ENCODE measurements at places on chromosomes 7 and 10. TPM values are rescaled to one million over a fixed set of nuclear protein-coding genes. Genes with fewer than 3 reads are reported as not detected.

AVL9 gene
- 24.7 TPM for total RNA-seq

PTPRE gene
- 3.1 TPM for total RNA-seq

ECHDC3 gene
- 7.9 TPM for total RNA-seq

FZD1 gene
- 2.6 TPM for total RNA-seq

SEC31B gene
- total RNA-seq, result 1.8 TPM

BRAT1 gene
- total RNA-seq, result 39.4 TPM

Measured in A549 treated with CORT108297 at 1 μM for 4 hours (cell line).